ENCODE measurements at places on chromosomes 7 and 10.
A peak's percentile ranks its signal among the peaks of the same experiment; 100 is the strongest.

DNA sequence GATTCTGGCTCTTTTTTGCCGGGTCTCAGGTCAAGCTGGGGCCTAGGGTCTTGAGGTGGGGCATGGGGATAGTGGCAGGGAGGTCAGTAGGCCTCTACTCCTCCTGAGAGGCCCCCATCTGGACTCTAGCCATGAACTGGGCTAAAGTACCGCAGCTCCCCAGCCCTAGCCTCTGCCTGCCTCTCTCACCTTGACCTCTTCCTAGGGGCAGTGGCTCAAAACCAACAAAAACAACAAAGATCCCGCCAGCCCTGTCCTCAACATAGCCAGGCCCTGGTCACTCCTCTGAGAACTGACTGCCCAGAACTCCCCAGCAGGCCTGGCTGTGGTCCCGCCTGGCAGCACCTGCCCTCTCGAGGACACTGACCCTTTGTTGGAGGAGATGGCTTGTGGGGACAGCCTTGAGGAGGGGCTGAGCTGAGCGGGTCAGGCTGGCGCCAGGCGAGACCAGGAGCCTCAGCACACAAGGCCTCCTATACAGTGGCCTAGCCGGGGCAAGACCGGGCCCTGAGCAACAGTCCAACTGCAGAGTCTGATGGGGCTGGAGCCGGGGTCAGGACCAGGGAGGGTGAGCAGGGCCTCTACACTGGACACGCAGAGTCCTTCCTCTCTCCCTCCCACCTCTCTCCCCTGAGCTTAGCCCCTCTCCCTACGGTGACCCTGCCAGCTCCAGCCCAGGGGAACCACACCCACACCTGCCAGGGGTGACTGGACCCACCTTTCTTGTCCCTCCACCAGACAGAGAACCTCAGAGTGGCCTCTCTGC, 11.6 kb upstream of the PPIF start:
- no peak for DNase-seq

DNA sequence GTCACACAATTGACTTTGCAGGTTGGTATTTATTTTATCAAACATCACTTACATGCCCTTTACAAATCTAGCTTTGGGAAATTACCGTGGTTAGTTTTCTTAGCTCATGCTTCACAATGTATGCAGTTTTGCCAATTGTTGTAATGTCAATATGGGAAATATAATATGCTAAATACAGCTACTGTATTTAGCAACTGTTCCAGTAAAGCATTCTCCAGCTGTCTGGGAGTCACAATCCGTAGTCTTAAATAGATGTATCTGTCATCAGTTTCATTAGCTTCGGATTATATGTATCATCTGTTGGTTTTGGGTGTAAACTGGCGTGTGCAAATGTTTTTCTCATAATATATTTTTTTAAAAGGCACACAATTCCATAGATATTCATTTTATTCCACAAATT, 19.4 kb upstream of the AHR start:
- no peak for DNase-seq

DNA sequence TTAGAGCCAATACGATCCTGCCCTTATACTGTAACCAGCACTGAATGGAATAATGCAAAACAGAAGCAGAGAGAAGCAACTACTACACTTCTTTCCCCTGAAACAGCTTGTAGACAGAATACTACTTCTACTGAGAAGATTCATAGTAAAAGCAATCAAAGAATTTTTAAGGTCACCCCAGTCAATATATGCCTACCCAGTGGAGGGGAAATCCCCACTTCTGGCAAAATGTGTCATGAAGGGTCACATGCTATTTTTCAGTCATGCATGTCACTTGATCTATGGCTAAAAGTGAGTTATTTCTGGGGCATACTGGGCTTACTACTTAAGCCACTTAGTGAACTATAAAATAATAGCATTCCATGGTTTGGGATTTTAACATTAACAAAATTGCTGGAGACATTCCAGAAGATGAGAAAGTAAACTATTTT, 25.6 kb downstream of the IRF5 start:
- DNase-seq = no peak

GRCh38 chr7:71326595-71326994, 194.7 kb downstream of the GALNT17 start:
- DNase-seq = no peak

DNA sequence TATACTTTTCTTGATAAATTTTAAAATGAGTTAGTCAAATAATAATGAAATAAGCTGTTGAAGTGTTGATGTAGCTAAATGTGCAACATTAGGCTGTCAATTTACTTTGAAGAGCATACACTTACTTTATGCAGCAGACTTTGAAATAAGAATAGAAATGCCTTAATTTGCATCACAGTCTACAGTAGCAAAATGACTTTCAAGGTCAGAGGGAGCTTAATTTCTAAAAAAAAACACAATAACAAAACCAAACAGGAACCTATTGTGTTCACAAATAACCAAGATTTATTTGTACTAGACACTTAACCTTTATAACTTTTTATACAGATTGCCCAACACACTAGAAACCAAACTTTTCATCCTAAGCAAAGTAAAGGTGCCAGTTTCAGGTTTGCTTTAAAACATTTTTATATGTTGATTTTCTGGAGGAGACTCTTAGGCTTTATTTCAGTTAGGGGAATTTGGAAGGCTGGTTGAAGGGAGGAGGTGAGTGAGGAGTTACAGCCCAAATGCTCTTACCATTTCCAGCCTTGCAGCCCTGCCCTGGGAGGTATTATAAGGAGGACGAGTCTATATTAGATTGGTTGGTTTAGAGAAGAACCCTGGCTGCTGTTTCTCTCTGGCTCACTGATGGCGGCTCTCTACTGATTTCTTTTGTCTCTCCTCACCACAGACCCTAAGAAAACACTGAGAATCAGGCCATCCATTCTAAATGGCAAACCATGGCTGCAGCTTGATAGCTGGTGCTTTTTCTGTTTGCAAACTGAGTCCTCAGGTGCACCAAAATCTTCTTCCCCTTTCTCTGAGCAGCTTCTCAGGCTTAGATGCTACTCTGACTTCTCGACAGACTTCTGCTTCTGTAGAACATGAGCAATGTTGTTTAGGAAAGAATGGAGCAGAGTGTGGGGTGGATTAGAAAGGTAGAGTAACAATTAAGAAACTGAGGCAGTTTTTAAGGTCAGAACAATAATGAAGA, 55.2 kb upstream of the RPA3 start:
- no peak for DNase-seq

DNA sequence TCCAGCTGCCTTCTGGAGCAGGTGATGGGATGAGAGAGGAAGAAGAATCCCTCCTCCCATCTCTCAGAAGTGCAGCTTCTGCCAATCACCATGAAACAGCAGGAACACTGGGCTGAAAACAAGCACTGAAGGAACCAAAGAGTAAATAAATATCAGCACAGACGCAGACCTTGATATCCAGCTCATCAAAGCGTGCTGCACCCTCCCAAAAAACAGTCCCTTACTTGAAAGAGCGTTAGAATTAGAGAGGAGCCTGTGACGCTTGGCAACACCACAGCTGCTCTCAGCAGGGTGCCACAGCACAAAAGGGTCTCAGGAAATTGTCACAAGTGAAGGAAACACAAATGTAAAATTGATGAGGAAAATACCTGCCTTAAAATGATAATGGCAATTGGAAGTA, 39.5 kb downstream of the KLF6 start:
- DNase-seq = no peak

DNA sequence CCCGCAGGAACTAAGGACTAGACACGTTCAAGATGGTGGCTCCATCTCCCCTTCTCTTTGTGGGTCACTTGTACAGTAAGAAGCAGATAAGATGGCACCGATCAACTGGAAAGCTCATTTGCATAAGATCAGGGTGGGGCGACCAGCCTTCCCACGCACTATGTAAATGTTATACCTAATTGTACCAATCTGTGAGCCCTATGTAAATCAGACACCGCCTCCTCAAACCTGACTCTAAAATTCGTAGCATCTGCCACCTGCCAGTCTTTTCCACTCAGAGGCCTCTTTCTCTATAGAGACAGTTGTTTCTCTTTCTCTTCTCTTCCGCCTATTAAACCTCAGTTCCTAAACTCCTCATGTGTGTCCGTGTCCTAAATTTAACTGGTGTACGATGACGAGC, 324.5 kb downstream of the PHF14 start:
- no peak for DNase-seq

- peak; percentile 54 for DNase-seq
Measured at GRCh38 chr10:86688398-86688921, 20.1 kb downstream of the LDB3 start.

DNA sequence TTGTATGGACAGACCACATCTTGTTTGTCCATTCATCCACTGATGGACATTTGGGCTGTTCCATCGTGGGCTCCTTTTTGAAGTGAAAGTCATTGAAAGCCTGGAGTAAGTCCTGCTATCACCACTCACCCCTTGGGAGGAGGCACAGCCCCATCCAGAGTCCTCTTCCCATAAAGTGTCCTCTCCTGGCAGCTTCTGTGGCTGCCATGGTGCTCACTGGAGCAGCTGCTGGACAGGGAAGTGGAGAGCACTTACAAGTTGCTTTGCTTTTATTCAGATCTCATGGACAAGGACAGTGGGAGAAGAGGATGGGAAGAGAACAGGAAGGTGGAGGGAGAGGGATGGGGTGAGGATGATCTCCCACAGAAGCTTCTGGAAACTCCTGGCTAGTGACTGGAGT, 18.5 kb upstream of the EIF5AL1 start:
- DNase-seq = no peak

- no peak for DNase-seq
Measured at GRCh38 chr10:61609701-61610100, 53.0 kb upstream of the CABCOCO1 start.

DNA sequence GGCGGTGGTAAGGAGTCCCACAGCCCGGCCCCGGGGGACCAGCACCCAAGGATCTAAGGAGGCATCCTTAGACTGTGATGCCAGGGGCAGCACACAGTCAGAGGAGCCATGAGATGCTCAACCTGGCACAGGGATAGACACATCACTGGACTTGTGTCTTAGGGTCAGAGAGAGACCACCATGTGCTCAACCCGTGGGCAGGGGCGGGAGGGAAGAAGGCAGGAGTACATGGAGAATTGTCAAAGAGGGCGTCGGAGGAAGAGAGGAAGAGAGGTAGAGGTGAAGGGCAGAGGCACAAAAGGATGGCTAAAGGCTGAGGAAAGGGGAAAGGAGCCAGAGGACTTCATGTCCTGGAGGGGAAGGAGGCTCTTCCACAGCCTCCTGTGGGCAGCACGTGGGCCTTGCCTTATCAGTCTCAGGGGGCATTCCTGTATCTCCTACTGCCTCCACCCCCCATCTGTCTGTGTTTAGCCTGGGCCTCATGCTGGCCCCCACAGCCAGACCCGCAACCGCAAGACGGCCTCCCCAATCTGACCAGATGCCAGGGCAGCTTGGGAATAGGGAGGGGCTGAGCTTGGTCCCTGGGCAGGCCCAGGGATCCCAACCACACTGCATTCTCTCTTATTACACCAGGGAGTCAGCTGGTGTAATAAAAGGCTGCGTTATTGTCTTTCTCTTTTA, 2.2 kb downstream of the ADCY1 start:
- DNase-seq = no peak

- DNase-seq = no peak
Measured at GRCh38 chr7:3588341-3588740, 287.3 kb downstream of the SDK1 start.

- no peak for DNase-seq
Measured at GRCh38 chr10:28478646-28479045, 54.3 kb upstream of the WAC start.

GRCh38 chr7:33773053-33773452, 132.3 kb upstream of the BMPER start:
- DNase-seq = peak; percentile 82

DNA sequence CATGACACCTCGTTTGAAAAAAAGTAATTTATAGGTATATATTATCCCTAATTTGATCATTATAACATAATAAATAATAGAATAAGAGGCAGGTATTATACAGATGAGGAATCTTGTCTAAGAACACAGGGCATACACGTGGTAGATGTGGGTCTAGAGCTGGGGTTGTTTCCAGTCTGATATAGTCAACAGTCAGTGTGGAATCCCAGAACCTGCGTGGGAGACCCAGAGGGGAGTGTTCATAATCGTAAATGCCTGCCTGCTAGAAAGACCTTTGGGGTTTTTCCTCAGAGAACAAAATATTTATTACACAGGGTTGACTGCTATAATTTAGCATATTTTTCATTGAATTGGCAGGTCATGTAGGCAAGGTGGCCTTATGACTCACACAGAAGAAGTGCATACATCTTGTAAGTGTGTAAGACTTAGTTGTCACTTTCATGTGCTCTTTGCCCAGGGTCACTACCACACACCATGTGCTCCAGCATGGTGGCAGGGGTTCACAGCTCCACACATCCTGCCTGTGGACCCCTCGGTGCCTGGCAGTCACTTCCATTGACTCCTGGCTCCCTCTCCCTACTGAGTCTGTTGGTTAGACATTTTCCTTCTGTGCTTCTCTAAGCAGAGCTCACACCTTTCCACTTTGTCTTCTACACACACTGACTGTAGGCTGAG, 94.9 kb upstream of the IKZF1 start:
- DNase-seq = no peak

- peak; percentile 66 for DNase-seq
Measured at GRCh38 chr7:134660961-134661376, 14.3 kb downstream of the BPGM start.

DNA sequence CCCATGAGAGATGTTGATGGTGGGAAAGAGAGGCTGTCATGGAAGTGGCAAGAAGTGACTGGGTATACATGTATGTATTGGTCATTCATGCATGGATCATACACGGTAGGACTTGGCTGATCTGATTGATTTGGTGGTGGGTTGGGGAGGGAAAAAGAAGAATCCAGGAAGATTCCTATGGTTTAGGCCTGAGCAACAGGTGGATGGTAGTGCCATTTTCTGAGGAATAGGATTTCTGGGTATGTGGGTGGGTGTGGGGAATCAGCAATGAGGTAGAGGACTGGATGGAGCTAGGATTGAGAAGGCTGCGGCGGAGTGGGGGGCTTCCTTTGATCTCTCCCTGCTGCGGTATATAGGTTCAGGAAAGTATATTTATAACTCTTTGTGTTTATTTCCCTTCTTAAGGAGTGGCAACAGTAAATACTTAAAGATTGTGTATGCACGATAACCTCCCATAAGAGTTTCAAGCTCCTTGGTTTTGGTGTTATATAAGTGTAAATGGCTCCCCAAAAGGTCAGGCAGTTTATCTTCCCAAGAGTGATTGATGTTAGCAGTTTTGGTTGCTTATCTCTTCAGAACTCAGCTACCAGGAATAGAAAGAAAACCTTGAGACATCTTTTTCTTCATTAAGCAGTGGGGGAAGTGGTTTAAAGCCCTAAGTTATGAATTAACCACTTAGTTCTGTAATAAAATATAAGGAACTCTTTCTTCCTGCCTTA, 100.1 kb downstream of the LSMEM1 start:
- no peak for DNase-seq

- no peak for DNase-seq
Measured at GRCh38 chr7:41624818-41625217, 78.1 kb downstream of the INHBA start.

- no peak for DNase-seq
Measured at GRCh38 chr7:5713124-5713912, 68.1 kb downstream of the RNF216 start.

- peak; percentile 59 for DNase-seq
Measured at GRCh38 chr10:14356921-14357320, 26.2 kb upstream of the FRMD4A start.

- no peak for DNase-seq
Measured at GRCh38 chr10:100245484-100246220, 16.3 kb upstream of the CHUK start.

- DNase-seq = no peak
Measured at GRCh38 chr10:82282782-82283456, 407.9 kb downstream of the NRG3 start.

- DNase-seq = no peak
Measured at GRCh38 chr10:47361293-47361692, 13.1 kb downstream of the RBP3 start.

GRCh38 chr7:32915041-32915536, 23.5 kb upstream of the KBTBD2 start:
- no peak for DNase-seq

Data from stromal cell of bone marrow (primary cell).